ENCODE measurements at places on chromosomes 12 and 14.

DNA sequence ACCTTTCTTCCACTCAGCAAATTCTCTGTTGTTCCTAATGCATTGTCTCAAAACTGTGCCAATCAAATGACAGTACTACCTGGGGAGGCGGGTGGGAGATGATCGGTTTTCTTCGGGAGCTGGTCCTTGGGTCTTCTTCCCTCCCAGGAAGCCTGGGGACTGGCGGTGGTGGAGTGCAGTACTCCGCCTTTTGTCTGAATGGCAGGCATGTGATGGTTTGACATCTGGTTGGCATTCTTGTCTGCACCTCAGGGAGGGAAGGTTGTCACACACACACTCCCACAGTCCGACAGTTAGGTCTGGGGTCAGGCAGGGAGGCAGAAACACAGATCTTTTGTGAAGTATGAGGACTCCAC lies 114.8 kb downstream of the SNAPC1 start:
- DNase-seq = no peak

DNA sequence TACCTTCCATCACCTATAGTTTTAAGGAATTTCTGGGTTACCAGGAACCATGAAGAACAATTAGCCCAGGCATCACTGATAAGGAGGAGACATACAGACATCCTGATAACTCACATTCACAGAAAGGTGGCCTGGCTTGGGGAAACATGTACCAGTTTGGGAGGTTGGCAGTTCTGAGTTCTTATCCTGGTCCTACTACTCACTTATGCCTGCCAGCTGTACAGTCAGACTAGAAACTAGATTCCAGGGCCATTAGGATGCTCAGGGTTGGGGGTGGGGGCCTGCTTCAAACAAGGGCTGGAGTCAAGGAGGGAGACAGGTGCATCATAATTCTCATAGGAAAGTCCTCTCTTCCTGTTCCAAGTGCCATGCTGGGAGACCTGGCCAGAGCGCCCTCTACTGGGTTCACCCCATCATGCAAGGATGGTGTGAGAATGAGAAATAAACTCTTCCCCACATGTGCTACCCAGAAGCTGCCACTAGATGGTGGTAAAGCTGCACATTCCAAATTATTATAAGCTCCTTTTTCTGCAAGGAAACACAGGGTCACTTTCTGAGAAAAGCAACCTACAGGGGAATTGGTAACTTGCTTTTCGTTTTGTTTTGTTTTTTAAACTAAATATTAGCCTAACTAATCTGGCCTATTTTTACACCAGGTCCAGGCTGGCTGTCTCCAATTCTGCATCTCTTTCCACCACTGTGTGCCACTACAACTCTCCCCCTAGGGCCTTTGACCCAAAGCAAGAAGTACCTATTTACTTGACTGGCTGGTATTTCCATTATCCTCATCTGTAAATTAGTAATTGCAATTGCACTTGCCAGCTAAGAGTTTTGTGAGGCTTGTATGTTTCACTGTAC lies 14.5 kb downstream of the OAS2 start:
- DNase-seq = peak; percentile 29

GRCh38 chr14:44576356-44576755 lies 69.3 kb upstream of the FSCB start:
- no peak for DNase-seq

DNA sequence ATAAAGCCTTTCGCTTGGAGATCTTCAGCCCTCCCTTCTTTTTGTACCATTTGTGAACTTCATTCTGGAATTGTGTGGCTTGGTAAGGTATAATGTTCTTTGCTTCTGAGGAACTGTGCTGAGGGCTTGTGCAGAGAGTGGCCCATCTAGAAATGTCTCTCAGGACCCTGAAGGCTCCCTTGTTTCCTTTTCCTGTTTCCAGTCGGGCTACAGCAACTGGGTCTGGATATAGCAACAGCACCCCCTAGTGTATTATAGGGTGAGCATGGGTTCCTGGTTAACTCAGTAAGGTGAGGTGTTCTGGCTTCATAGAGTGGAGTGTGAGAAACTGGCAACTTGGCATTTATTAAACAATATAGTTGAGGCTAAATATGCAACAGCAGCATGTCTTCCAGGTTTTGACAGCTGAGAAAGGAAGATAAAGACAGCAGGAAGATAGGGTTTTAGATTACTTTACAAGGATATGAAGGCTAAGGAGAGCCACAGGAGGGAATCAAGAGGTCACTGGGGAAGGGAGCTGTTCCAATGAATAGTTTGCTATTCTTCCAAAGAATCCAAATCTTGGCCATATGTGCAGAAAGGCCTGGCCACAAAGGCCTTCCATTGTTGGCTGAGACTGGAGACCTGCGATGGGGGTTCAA lies 49.1 kb upstream of the RNU6-8 start:
- peak; percentile 57 for DNase-seq

- no peak for DNase-seq
Observed at GRCh38 chr12:12909995-12910420, 18.6 kb downstream of the GPRC5A start.

GRCh38 chr12:117059156-117059555 lies 40.1 kb downstream of the TESC start:
- no peak for DNase-seq
